ENCODE measurements at places on chromosomes 12 and 14.

DNA sequence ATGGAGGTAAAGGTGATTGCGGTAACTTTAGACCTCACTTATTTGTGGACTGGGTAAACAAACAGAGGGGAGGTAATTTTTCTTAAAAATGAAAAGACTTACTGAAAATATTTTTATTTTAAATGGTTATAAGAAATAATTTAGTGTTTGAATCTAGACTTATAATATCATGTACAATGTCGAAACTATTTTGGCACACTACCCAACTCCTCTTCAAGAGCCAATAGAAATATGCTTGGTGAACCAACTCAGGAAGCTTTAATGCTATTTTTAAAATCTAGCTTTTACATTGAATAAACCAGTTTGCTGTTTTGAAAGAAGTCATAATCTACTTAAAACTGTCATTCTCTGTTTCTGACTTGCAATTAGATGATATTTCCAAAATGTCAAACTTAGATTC, 175.8 kb upstream of the NPAS3 start:
- peak; percentile 64 for DNase-seq

DNA sequence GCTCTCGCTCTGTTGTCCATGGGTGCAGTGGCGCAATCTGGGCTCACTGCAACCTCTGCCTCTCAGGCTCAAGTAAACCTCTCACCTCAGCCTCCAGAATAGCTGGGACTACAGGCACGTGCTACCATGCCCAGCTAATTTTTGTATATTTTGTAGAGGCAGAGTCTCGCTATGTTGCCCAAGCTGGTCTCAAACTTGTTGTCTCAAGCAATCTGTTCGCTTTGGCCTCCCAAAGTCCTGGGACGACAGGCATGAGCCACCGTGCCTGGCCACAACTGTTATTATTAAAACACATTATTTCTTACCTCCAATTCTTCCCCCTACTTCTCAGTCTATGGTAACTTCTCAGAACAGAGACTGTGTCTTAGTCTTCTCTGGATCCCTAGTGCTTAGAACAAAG, 143.3 kb downstream of the DICER1 start:
- no peak for DNase-seq

DNA sequence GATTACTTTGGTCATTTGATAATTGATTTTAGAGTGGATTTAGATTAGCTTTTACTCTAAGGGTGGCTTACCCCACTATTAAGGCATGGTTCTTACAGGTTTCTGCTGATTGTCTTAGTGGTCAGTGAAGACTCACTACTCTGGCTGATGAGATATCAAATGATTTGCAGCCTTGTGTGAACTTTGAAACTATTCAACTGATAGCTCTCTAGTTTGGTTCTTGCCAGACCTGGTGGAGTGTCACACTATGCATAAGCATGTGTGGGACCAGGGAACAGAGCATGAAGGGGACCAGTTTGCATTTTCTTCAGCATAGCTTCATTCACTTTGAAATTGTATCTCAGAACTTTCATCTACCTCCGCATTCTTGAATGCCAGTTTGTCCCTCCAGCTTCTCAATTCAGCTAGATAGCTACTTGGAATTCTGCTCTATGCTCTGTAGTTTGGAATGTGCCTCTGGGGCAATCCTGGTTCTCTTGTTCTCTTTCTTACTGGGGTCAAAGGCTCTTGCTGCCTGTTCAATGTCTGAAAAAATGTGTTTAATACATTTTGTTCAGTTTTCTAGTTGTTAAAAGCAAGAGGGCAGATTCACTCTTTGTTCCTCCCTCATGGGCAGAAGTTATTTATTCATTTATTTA, 12.7 kb downstream of the SCYL2 start:
- DNase-seq, result no peak

GRCh38 chr12:117603316-117604113, 242.1 kb upstream of the NOS1 start:
- no peak for DNase-seq

- no peak for DNase-seq
Measured at GRCh38 chr12:71303199-71303598, 136.4 kb upstream of the LGR5 start.

GRCh38 chr12:98738539-98738938, 93.4 kb downstream of the APAF1 start:
- no peak for DNase-seq

GRCh38 chr12:33476058-33476457, 36.4 kb upstream of the SYT10 start:
- peak; percentile 8 for DNase-seq

DNA sequence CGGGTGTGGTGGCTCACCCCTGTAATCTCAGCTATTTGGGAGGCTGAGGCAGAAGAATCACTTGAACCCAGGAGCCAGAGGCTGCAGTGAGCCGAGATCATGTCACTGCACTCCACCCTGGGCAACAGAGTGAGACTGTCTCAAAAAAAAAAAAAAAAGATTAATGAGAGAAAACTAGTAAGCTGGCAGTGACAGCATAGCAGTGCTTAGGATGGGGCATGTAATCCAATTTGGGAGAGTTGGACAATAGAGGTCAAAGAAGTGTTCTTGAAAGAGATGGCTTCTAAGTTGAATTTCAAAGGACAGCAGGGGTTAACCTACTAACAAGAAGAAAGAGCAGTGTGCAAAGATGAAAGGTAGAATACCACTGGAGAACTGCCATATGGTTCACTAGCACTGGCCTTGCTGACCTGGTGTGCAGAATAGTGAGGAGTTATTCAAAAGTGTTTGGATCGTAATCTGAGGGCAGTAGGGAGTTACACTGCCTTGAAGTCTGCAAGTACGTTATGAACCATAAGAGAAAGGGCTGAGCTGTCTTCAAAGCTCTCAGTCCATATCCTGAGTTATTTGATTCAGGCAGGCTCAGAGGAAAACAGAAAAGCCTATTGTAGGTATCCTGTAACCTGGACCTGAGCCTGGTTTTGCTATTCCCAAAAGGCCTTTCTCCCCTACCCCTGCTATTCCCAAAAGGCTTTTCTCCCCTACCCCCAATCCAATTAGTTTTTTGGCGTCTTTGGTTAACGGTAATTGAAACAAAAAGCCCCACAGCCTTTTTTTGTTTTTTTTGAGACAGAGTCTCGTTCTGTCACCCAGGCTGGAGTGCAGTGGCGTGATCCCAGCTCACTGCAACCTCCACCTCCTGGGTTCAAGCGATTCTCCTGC, 3.4 kb downstream of the XPOT start:
- DNase-seq, result no peak

DNA sequence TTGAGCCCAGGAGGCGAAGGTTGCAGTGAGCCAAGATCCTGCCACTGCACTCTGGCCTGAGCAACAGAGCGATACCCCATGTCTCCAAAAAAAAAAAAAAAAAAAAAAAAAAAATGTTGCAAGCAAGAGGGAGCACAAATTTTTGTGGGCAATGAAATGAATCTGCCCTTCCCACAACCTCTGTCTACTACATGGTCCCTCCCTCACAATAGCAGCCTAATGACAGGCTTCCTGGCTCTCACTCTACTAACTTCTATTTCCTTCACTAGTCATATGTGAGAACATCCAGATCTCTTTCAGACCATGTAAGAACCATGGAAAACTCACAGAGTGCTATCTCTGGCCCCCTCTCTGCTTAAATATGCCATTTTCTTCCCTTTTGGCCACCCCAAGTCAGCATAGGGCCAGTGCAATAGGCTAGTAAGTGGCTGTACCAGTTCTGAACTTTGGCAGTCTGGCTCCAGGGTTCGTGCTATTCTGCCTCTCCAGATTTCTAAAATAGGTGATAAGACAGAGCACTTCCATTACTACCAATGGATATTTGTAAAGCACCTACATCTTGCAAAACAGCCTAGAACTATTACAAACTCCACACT, 7.1 kb downstream of the OSBPL8 start:
- peak; percentile 45 for DNase-seq

- DNase-seq, result no peak
Measured at GRCh38 chr12:97977870-97978405, 515.3 kb downstream of the RMST start.

GRCh38 chr12:53495903-53496751, 3.1 kb downstream of the MAP3K12 start:
- peak; percentile 59 for DNase-seq

GRCh38 chr14:58740379-58740935, 102.7 kb downstream of the DACT1 start:
- DNase-seq, result no peak

- no peak for DNase-seq
Measured at GRCh38 chr14:55285048-55285652, 13.9 kb downstream of the FBXO34 start.

DNA sequence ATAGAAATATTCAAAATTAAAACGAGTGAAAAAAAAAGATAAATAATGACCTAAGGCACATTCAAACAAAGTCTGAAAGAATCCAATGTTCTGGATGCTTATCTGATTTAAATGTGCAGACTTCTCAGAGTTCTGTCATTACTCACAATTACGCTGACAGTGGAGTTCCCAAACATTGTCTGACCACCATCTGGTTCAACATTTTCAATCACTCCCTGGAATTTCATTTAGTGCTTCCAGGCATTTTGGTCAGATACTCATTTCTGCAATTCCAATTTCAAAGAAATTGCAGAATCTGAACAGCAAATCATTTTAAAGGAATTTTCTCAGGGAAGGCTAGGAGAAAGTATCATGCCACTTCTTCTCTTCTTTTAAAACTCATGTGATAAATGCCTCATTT, 398.2 kb upstream of the PDE3A start:
- peak; percentile 77 for DNase-seq

DNA sequence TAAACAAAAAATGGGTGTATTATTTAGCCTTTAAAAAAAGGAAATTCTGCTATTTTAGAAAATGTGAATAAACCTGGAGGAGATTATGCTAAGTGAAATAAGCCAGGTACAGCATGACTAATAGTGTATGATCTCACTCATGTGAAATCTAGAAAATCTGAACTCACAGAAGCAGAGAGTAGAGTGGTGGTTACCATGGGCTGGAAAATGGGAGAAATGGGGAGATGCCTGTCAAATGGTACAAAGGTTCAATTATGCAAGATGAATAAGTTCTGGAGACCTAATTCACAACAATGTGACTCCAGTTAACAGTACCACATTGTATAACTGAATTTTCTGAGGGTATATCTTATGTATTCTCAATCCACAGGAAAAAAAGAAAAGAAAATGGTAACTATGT, 17.4 kb upstream of the LEMD3 start:
- no peak for DNase-seq

DNA sequence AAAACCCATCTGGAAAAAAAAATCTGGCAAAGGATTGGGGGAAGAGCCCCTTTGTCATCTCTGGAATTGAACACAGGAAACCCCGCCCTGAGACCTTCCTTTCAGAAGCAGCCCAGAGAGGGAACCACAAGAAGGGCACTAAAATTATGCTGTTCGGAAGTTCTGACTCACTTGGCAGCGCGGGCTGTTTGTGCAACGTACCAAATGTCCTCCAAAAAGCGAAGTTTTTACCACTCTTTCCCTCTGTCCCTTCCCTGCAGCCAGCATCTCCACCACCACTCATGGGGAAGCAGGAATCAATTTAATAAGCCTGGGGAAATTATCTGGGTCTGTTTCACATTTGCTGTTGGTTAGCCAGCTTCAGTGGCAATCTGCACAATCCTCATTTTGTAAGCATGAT, 3.2 kb upstream of the SYNE3 start:
- DNase-seq, result peak; percentile 91

- DNase-seq, result no peak
Measured at GRCh38 chr12:88444481-88444880, 135.8 kb downstream of the KITLG start.

DNA sequence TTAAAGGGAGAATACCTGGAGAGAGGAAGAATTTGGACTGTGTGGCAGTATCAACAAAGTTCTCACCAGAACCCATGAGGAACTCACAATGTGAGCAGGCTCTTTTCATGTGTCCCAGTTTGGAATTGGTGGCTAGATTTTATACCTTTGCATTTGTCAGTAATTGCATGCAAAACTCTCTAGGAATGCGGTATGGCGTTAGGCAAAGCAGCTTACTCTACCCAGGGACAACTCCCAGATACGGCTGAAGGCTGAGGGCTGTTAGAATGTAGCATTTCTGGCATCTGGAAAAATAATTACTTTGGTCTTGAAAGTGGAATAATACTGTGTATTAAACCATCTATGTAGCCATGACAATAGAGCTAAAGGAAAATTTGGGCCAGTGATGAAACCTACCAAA, 635.5 kb downstream of the SLC16A7 start:
- DNase-seq, result no peak

- DNase-seq, result no peak
Measured at GRCh38 chr12:89059056-89059455, 293.2 kb downstream of the DUSP6 start.

DNA sequence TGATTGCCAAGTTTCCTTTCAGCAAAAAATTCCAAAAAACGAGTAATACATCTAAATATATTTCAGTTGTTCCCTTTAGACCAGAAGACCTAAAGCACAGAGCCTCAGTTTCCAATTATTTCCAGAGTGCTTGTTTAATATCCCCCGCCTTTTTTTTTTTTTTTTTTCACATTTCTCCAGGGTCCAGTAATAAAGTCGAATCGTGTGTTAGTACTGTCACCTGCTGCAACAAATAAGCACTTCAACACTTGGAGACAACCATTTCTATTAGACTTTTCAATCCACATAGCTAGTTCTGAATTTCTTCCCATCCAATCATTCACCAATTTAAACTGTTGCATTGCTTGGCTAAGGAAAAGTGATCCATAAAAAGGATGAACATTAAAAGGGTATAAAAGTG, 13.6 kb downstream of the PDE6H start:
- DNase-seq, result no peak

- DNase-seq, result no peak
Measured at GRCh38 chr12:41950455-41950854, 194.2 kb downstream of the GXYLT1 start.

DNA sequence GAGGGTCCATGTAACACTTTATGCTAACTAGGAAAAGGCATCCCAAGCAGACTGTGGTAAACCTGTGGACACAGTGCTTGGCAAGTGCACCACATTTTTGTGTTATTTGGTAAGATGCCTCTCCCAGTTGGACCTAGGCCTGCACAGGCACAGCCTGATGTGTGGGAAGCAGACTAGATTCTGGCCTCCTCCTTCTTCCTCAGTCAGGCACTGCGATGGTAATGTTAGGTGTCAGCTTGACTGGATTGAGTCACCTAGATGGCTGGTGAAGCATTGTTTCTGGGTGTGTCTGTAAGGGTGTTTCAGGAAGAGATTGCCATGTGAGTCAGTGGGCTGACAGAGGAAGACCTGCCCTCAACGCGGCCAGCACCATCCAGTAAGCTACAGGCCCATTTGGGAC, 25.3 kb upstream of the RHOJ start:
- no peak for DNase-seq

GRCh38 chr12:105852951-105853350, 285.8 kb downstream of the NUAK1 start:
- DNase-seq, result no peak

GRCh38 chr14:84234281-84234680, 1295.7 kb upstream of the FLRT2 start:
- no peak for DNase-seq

GRCh38 chr12:15350643-15351042, 28.3 kb downstream of the PTPRO start:
- DNase-seq, result no peak

All from stromal cell of bone marrow (primary cell).